AG09309 (cell line): ENCODE measurements at places on chromosomes 6 and 20.

- DNase-seq = no peak
Measured at GRCh38 chr6:132830334-132830751, 16.0 kb downstream of the RPS12 start.

- no peak for DNase-seq
Measured at GRCh38 chr6:28884423-28885131, 39.2 kb downstream of the TRIM27 start.

DNA sequence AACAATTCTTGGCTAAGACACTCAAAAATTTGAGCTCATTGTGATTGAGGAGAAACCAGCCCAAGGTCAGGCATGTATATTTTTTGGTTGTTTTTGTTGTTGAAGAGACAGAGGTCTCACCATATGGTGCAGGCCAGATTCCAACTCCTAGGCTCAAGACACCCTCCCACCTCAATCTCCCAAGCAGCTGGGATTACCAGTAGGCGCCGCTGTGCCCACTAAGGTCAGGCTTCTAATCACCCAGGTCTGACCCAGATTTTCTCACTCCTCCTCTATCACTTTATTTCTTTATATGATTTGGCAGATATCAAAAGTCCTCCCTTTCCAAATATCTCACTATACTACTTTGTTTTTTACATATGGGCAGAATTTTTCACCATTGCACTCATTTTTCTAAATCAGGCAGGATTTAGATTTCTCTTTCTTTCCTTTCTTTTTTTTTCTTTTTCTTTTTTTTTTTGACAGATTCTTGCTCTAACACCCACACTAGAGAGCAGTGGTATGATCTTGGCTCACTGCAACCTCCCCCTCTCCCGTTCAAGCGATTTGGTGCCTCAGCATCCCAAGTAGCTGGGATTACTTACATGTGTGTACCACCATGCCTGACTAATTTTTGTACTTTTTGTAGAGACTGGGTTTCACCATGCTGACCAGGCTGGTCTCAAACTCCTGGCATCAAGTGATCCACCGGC is 1.7 kb upstream of the C6orf141 start:
- no peak for DNase-seq

DNA sequence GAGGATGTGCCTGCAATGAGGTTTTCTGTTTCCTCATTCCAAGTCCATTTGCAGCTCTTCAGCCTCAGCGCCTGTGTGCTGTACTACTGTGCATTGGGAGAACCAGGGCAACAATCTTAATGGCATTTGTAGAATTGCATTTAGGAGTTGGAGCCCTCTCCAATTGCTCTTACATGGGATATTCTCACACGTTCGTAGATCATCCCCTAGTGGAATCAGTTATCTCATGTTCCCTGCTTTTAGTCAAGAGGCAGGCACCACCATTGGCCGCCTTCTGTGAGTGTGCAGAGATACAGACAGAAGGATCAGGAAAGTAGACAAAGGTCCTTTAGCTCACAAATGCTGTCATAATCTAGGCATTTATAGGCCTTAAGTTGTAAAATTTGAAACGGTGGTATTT is 84.2 kb upstream of the RGS17 start:
- no peak for DNase-seq

DNA sequence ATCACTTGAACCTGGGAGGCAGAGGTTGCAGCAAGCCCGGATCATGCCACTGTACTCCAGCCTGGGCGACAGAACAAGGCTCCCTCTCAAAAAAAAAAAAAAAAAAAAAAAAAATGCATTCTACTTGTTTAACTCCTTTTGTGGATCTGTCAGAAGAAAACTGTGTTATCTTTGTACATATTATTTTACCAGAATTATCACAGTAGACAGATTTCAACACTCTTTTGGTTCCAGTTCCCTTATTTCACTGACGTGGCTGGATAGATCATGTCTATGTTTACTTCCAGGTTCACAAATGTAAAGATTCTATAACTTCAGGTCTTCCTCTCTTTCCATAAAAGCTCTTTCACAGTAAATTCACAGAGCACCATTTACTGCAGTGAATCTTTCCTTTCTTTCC is 18.4 kb downstream of the NUDT3 start:
- no peak for DNase-seq

- no peak for DNase-seq
Measured at GRCh38 chr6:105907301-105907700, 178.8 kb upstream of the PRDM1 start.

DNA sequence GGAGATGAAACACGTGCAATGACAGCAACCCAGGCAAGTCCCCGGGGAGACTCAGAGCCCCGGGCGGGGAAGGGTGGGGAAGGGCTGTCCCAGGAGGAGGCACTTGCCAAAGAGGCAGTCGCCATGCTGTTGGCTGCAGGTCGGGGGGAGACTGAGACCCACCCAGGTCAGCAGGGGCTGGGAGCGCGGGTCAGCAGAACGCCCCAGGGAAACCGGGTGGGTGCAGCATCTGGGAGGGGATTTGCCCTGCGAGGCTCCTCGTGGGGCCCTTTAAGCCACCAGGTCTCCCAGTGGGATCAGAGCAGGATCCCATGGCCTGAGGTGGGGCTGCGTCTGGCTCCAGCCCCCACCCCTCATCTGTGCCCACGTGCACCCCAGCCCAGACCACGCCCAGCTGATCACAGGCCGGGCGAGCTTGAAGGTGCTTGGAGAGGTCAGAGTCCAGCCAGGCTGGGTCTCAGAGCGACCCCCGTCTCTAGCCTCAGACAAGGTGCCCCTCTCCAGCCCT is 65.5 kb downstream of the YTHDF1 start:
- DNase-seq = no peak

DNA sequence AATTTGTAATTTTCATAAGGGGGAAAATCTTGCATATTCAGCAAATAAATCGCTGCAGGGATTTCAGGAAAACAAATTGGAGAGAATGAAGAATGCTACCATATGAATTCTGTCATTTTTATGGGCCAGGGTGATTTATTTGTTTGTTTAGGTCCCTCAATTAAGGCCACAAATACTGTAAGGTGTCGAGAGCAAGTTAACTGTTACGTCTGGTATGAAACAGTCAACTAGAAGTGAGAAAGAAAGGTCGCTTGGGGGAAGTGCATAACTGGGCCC is 166.9 kb upstream of the TSHZ2 start:
- DNase-seq = no peak
